ENCODE measurements at places on chromosomes 12 and 14.

DNA sequence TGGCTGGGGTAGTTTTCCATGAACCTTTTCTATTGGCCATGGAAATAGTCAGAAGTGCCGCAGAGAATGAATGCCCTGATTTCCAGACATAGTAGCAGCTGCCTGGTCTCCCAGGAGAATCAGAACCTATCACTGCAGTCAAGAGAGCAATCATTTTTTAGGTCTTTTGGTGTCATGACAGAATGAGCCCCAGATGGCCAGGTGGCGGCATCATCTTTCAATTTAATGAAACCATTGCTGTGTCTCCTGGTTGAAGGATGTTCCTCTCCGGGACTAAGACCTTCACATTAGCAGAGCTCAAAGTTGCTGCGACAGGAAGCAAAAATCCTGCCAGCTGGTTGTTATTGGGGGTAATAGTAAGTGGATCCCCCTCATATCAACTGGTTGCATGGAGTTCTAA is 18.8 kb downstream of the TNFAIP2 start:
- DNase-seq = no peak

DNA sequence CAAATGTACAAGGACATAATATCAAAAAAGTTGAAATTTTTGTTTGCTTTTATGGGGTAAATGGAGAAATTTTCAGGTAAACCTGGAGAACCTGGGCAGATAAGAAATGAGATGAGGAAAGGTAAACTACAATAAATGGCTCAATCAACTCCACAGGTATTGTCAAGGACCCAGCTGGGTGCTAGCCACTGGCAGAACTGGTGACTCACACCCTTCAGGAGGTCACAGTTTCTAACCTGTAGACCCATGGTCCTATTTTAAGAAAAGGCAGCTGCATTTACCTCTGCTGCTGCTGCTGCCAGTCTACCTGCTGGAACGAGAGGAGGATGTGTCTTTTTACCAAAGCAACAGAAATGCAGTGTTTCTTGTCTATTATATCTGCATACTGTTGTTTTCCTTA is 226.6 kb downstream of the ALG10B start:
- DNase-seq = no peak

- DNase-seq = no peak
Measured at GRCh38 chr12:14273913-14274311, 91.6 kb upstream of the ATF7IP start.

GRCh38 chr14:105041841-105042765 is 21.2 kb upstream of the CDCA4 start:
- DNase-seq = no peak

- no peak for DNase-seq
Measured at GRCh38 chr14:58690801-58691516, 53.2 kb downstream of the DACT1 start.

DNA sequence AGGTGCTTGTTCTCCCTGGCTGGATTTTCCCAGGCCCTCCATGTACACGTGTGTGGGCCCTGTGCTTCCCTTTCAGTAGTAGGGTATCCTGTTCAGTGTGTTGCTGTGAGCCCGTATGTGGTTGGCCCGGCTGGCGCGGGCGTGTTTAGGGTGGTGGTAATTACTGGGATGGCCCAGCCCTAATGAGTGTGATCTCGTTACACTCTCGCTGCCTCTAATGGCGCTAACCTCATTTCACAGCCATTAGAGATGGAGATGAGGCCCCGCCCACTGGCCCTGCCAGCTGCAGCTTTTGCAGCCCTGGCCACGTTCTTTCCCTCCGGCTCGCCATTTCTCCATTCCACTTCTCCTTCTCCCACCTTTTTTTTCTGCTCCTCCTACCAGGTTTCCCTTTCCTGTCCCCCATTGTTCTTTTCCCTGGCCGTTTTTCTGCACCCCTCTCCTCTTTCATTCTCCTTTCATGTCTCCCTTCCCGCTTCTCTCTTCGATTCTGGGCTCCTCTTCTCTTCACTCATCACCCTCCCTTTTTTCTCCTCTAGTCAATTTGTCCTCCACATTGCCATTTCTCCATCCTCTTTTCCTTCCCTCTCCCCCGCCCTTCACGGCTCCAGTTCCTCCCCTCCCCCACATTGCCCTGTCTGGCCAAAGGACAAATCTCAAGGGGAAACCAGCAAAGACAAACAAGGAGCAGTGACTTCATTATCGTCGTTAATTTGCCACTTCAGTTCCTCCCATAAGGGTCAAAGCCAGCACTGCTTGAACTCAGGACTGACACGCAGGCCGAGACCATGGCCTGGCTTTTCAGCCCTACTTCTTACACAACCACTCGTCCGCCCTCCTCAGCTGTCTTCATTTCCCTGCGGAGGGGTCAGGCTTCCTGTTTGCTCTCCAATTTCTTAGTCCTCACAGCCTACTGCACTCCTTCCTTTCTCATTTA is 6.8 kb downstream of the ZFHX2 start:
- no peak for DNase-seq

GRCh38 chr12:132637811-132638210 is 19.2 kb downstream of the P2RX2 start:
- no peak for DNase-seq

GRCh38 chr14:61891170-61891569 is 128.9 kb downstream of the SNAPC1 start:
- no peak for DNase-seq

GRCh38 chr14:93156693-93157369 is 27.9 kb downstream of the MOAP1 start:
- DNase-seq = no peak

- DNase-seq = no peak
Measured at GRCh38 chr14:101006008-101006407, 102.5 kb upstream of the RTL1 start.

GRCh38 chr14:77612011-77612620 is 4.3 kb downstream of the SPTLC2 start:
- DNase-seq = no peak

- DNase-seq = no peak
Measured at GRCh38 chr14:71604231-71604630, 328.0 kb upstream of the RGS6 start.

All from T-helper 2 cell (primary cell).